Psoas muscle (tissue), 8 donors: ENCODE measurements at places on chromosomes 12 and 14. TPM values are rescaled to one million over a fixed set of nuclear protein-coding genes. Genes with fewer than 3 reads are reported as not detected.
A peak's percentile ranks its signal among the peaks of the same experiment; 100 is the strongest.

- H3K4me3 ChIP-seq, result no peak overlapping the region
- no peaks in the 10 kb centered on the region for H3K4me1 ChIP-seq
- no peak for DNase-seq
- no peaks in the 10 kb centered on the region for H3K36me3 ChIP-seq
- no peak overlapping the region for H3K27ac ChIP-seq
Measured at GRCh38 chr12:25427337-25428249, 125.5 kb downstream of the LMNTD1 start.

DNA sequence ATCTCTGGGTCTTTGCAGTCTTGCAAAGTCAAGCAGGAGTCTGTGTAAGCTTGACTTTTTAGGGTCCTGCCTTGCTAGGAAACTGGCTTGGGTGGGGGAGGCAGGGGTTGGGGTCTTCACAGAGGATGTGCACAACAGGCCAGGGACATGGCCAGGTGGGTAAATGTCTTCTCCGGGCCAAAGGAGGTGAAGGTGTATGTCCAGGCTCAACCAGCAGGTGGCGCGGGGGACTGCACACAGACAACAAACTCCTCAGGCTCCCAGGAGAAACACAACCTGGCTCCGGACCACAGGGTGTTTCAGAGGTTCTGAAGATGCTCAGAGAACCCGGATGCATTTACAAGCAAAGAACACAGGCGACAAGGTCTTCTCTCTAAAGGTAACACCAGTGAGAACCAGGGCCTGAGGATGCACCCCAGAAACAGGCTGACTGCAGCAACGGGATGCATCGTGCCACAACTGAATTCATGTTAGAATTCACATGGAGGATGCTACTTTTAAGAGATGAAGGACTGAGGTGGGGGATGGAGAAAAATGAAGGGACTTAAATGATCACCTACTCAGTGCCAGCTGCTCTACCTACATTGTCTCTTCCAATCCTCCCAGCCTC is 56.0 kb downstream of the PLEKHG3 start:
- no peak overlapping the region for H3K4me3 ChIP-seq
- H3K27me3 ChIP-seq, result no peaks in the 10 kb centered on the region
- H3K4me1 ChIP-seq, result peaks cover 58% of the 10 kb centered on the region
- no peaks in the 10 kb centered on the region for H3K36me3 ChIP-seq
- peak; percentile 61 for DNase-seq

- H3K27ac ChIP-seq, result no peak overlapping the region
- no peak for DNase-seq
- H3K36me3 ChIP-seq, result no peaks in the 10 kb centered on the region
- no peaks in the 10 kb centered on the region for H3K4me1 ChIP-seq
- H3K27me3 ChIP-seq, result no peaks in the 10 kb centered on the region
- H3K4me3 ChIP-seq, result no peak overlapping the region
Measured at GRCh38 chr14:89443042-89443629, 26.1 kb upstream of the FOXN3 start.

- peak; percentile 66 for DNase-seq
- H3K4me3 ChIP-seq, result no peak overlapping the region
- no peaks in the 10 kb centered on the region for H3K36me3 ChIP-seq
- no peak overlapping the region for H3K27ac ChIP-seq
- no peaks in the 10 kb centered on the region for H3K4me1 ChIP-seq
Measured at GRCh38 chr12:5022465-5023061, 21.1 kb upstream of the KCNA5 start.

DNA sequence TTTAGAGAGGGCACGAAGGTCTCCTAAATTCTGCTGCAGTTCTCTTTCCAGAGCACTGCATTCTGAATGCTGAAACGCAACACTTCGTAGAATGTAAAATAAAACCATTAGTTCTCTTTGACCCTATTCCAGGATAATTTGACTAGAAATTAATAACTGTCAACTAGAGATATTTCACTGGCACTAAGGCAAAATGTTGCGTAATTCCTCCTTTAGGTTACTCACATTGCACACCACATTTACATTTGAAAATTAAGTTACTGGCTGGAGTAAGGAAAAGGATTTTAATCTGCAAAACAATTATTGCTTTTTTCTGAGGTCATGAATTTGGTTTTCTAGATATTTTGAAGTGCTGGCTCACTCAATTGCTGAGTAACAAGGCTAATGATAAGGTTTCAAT is 58.0 kb upstream of the TRHDE start:
- no peaks in the 10 kb centered on the region for H3K4me1 ChIP-seq
- no peak for DNase-seq
- no peak overlapping the region for H3K27ac ChIP-seq
- no peak overlapping the region for H3K4me3 ChIP-seq

DNA sequence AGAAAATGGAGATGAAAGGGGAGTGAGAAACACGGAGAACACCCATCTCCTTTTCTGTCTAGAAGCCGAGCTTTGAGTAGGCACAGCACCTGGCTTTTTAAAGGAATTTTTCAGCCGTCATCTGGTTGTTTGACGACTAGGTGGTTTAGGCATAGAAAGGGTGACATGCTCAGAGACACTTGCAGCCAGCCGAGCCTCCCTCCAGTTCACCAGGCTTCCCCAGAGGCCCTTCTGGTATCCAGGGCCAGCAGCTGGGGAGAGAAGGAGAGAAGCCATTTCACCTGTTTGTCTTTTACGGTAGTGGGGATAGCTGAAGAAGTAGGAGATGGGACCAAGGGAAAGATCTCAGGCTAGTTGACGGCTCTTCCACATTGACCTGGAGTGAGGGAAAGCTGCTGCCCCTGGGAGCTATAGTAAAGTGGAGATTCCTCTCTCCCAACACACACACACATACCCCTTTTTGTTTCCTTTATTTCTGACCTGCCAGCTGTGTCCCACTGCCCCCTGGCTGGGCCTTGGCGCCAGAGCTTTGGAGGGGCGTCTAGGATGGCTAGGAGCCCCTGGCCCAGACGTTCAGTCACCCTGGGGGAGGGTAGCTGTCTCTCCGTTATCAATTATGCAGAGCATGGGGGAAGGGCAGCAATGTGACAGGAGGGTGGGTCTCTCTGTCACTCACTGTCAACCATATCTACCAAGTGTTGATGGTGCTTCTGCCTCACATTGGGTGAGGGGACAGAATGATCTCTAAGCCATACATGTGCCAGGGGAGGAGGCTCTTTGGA is 5.5 kb downstream of the MAP3K12 start:
- no peaks in the 10 kb centered on the region for H3K4me1 ChIP-seq
- DNase-seq, result no peak
- H3K27me3 ChIP-seq, result no peaks in the 10 kb centered on the region
- no peaks in the 10 kb centered on the region for H3K36me3 ChIP-seq

GRCh38 chr14:76937181-76938091 is 91.1 kb downstream of the IRF2BPL start:
- H3K4me3 ChIP-seq, result peak overlapping the region; percentile 25
- H3K27me3 ChIP-seq, result no peaks in the 10 kb centered on the region
- peak; percentile 57 for DNase-seq
- no peaks in the 10 kb centered on the region for H3K36me3 ChIP-seq
- H3K27ac ChIP-seq, result peak overlapping the region; percentile 86
- peaks cover 21% of the 10 kb centered on the region for H3K4me1 ChIP-seq

DNA sequence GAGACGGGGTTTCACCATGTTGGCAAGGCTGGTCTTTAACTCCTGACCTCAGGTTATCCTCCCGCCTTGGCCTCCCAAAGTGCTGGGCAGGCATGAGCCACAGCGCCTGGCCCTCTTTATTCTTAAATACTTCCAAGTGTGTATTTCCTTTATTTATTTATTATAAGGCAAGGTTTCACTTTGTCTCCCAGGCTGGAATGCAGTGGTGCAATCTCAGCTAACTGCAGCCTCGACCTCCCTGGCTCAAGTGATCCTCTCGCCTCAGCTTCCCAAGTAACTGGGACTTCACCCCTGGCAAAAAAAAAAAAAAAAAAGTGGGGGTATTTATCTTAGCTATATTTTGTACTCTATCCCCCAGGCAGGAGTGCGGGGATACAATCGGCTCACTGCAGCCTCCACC is 6.8 kb downstream of the FAM216A start:
- H3K4me3 ChIP-seq, result no peak overlapping the region
- peaks cover 4% of the 10 kb centered on the region for H3K4me1 ChIP-seq
- no peak overlapping the region for H3K27ac ChIP-seq
- no peaks in the 10 kb centered on the region for H3K36me3 ChIP-seq
- H3K27me3 ChIP-seq, result no peaks in the 10 kb centered on the region
- DNase-seq, result no peak

GRCh38 chr12:95282266-95282665 is 64.7 kb downstream of the VEZT start:
- H3K4me3 ChIP-seq, result no peak overlapping the region
- no peak for DNase-seq
- H3K36me3 ChIP-seq, result peaks cover 4% of the 10 kb centered on the region
- no peaks in the 10 kb centered on the region for H3K27me3 ChIP-seq

- H3K4me3 ChIP-seq, result no peak overlapping the region
- no peak overlapping the region for H3K27ac ChIP-seq
- no peak for DNase-seq
- no peaks in the 10 kb centered on the region for H3K27me3 ChIP-seq
- H3K36me3 ChIP-seq, result no peaks in the 10 kb centered on the region
Measured at GRCh38 chr14:98736701-98737338, 535.2 kb downstream of the BCL11B start.

DNA sequence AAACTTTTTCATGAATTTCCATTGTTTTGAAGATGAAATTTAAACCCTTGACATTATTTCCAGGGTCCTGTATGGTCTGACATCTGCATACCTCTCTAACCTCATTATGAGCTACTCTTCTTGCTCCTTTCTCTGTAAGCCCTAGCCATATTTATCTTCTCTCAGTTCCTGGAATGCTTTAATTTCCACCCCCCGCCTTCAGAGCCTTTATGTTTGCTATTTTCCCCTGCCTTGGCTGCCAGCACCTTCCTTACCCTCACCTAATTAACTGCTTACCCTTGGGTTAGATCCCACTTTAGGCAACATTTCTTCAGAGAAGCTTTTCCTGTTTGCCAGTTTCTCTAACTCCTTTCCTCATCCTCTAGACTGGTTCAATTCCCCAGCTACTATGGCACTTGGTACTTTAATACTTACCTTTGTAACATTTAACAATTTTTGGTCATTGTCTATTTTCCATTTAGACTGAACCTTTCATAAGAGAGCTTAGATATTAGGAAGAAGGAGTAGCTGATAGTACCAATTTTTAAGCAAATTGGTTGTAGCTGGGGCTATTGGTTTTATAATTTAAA is 6.0 kb downstream of the STYX start:
- H3K27me3 ChIP-seq, result no peaks in the 10 kb centered on the region
- DNase-seq, result no peak
- H3K36me3 ChIP-seq, result no peaks in the 10 kb centered on the region
- no peak overlapping the region for H3K27ac ChIP-seq

FOXN4 gene
- polyA plus RNA-seq, result 0.03 TPM

MYO1H gene
- polyA plus RNA-seq, result not detected

MYF6 gene
- polyA plus RNA-seq, result 1,359 TPM

PTPRO gene
- 0.29 TPM for polyA plus RNA-seq

DNAH10 gene
- 0.01 TPM for polyA plus RNA-seq

ANO4 gene
- 0.03 TPM for polyA plus RNA-seq

FAM186B gene
- 0.23 TPM for polyA plus RNA-seq
